ENCODE measurements at places on chromosomes 12 and 14.

GRCh38 chr12:138898-139534, 72.4 kb downstream of the IQSEC3 start:
- no peak for DNase-seq

GRCh38 chr14:99026471-99026870, 245.5 kb downstream of the BCL11B start:
- DNase-seq = no peak

GRCh38 chr14:97920201-97920600, 1123.0 kb downstream of the VRK1 start:
- no peak for DNase-seq

DNA sequence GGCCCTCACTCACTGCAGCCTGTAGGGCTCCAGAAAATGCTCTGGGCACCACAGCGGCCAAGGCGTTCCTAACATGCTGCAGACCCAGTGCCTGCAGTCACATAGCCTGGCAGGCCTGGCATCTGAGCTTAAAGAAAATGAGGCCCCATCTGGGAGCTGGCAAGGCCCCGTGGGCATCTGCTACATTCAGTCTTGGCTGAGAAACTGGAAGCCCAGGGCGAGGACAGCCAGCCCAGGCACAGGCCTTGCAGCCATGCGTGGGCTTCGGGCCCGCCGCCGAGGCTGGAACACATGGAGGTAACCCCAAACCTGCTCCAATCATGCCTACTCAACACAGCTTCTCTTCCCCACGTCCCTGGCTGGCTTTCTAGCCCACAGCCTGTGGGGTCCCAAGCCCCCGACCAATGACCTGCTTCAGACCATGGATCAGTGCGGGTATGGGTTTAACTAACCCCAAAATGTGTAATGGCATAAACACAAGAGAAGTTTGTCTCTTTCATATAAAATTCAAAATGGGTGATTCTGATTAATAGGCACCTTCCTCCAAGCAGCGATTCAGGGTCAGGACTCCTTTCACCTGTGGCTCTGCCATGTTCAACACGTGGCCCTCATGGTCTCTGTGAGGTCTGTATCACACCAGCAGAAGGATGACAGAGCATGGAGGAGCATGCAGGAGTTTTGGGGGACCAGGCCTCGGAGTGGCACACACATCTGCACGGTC, 6.4 kb downstream of the NGB start:
- no peak for DNase-seq

GRCh38 chr14:91332171-91332985, 85.2 kb downstream of the CCDC88C start:
- DNase-seq = no peak

DNA sequence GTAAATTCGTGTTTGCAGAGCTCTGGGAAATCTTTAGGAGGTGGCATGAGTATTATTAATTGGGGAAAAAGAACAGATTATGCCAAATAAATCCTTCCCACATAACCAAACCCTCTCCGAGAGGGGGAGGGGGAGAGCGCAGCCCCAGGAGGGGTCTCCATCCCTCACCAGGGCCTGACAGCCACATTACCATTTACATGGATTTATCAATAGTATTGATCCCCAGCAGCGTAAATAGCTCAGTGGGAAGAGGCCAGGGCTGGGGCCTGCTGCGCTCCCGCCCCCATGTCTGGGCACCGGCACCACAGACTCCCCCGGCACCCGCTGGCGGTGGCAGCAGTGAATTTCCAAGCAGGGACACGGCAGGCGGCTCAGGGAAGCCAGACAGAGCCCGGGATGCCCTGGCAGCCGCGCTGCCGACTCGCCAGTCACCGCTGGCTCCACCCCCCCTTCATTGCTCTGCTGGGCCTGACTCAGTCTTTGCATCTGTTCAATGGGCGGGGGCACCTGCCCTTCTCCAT, 2.4 kb downstream of the NCOR2 start:
- DNase-seq = no peak

DNA sequence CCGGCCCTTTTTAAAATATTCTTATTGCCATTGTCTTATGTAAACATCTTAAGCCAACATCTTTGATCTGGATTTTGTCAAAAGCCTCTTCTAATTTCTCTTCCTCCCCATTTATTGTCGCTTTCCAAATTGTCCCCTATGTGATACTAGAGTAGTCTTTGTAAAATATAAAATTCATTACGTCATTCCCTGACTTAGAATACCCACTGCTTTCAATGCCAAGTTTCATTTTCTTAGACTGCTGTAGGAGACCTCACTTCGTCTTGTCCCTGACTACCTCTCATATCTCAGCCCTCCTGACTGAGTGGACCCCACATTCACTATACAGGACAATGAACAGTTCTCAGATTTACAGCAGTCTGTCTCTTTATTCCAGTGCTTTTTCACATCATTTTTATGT, 633.9 kb upstream of the LMO3 start:
- no peak for DNase-seq

DNA sequence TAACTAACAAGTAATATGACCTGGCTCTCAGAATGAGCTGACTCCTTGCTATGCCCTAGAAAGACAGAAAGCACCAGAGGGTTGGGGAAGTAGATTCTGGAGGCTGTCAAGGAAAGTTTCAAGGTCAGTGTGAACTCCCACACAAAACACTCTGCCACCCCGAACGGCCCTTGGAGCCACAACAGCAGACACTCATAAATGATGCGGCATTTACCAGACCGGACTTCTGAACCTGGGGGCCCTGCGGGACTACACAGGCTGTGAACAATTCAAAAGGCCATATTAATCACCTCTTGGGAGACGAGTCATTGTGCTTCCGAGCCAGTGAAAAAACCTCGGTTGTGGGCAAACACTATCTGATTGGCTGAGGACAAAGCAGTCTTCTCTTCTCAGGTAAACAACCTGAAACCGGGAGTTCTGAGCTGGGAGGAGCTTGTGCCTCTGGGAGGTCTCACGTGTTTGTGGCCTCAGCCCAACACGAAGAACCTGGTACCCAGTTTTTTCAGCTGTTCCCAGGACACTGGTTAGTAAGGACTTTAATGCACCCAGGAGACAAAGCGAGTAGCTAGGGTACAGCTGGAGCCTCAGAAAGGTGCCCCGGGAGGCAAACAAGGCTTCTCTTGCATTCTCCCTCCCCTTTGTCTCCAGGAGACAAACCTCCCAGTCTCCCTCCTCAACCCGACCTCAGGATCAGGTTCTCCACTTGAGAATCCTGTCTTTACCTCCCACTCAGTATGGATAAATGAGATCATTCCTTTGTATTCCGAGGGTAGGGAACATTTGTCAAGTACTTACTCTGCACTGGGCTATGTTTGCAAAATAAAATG, 35.3 kb downstream of the VWF start:
- DNase-seq = peak; percentile 79

GRCh38 chr14:35435177-35435576, 30.6 kb upstream of the NFKBIA start:
- DNase-seq = no peak

DNA sequence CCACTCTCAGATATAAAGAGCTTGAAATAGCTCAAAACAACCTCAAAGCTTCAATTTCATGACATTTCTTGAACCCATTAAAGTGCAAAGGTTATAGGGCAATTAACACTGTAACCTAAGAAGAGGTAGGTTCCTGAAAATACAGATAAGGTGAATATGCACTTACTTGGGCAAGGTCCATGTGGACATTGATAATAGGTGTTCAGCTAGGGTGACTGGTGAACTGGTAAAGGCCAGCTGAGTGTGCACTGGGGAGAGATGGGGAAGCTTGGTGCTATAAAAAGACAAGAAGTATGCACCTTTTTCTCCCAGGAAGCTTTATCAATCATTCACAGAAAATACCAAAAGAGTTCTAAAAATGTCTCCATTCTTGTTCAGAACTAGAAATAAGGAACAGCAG, 418.6 kb downstream of the SLC16A7 start:
- DNase-seq = no peak

DNA sequence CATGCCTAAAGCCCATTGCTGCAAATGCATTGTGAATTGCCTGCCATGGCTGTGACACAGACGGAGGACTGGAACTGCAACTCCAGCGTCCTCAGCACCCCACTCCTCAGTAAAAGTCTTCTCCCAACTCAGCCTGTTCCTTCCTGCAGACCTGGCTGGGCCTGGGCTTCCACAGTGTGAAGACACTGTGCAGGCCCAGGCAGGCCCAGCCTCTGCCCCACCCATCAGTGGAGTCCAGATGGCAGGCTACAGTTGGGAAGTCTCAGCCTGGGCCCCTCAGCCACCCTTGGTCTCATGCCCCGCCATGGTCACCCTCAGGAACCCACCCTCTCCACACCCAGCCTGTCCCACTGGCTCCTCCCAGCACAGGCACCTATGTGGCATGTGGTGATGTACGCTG, 22.0 kb downstream of the VSX2 start:
- DNase-seq = no peak

DNA sequence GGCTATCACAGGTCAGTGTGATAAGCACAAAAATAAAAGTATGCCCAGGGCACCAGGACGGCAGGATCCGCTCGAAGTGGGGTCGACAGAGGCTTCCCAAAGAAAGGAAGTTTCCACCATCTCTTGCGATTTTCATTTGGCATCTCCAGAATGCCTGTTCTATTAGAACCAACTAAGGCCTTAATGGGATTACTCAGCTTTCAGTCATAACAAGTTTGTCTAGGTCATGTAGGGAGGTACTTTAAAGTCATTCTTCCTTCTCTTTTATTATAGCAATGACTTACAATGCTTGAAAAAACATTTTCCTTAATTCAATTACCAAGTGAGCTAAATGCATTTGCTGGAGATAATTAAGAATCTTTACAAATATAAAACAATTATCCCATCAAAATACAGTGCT, 83.6 kb upstream of the DIO3 start:
- DNase-seq = peak; percentile 15

DNA sequence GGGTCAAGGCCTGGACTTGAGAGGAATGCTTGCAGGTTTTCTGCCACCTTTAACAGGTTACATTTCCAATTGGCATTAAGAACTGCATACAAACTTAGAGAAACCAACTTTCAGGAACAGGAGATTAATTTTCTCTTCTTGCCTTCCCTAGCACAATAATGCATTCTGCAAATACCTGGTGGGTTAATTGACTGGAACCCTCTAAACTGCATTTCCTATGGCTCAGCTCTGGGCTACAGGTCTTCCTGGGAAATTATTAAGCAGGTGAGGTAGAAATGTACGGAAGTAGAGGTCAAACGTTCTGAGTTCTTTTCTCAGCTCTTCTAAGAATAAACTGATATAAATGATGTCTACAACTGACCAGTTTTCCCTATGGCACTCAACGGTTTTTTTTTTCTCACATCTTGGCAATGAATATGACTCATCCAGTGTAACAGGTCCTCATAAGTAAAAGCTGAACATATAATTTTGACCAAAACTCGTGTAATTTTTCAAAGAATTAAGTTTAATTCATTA, 144.9 kb upstream of the PELI2 start:
- no peak for DNase-seq

DNA sequence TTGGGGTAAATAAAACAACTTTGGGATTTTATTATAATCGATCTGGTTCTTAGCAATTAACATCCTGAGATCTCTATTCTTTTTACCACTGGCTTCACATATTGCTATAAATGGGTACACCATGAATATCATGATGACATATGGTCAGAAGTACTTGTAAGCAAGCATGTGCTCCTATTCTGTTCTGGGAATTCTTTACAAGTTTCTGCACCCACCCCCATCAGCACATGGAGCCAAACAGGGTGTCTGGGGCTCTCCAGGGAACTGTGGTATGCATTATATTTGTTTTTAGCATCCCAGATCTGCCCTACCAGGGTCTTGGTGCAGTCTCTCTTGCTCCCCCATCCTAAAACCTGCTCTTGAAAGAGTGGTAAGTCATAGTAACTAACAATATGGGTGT, 31.3 kb downstream of the DMAC2L start:
- no peak for DNase-seq

DNA sequence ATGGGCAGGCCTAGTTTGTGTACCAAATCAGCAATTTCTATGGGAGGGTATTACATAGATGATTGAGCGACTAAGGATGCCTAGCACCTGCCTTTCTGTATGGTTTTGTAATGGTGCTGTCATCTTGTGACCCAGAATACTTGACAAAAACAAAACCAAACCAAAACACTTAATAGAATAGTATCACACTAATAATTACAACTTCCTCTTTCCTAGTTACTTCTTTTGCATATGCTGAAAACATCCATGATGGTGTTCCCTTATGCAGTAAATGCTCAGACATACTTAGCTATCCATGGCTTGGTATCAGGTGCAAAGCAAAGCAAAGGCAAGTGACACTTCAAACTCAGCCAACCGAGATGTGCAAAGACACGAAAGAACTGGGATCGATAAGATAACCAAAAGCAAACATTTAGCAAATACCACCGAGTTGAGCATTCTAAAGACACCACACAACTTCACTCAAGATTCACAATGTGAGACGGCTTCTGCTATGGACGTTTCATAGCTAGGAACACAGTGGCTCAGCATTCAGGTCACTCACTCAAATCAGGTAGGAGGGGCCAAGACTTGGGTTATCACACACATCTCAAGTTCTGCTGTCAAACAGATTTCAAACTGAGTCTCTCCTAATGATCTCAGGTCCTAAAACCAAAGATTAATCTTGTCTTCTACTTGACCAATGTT, 24.3 kb downstream of the PPP1CC start:
- DNase-seq = peak; percentile 77

DNA sequence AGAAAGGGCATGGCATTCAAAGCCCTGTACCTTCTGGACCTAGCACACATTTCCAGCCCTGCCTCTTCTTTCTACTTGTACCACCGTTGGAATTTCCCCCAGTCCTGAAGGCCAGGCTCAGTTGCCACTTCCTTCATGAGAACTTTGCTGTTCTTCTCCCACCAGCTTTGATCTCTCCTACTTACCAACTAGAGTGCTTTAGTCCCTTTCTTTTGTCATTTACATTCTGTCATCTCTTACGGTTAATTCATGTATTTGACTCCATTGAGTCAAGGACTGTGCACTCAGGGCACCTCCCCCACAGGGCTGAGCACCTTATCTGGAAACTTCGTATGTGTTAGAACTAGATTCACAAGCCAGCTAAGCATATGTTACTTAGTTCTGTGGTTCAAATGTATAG, 26.3 kb downstream of the BICDL1 start:
- DNase-seq = no peak

DNA sequence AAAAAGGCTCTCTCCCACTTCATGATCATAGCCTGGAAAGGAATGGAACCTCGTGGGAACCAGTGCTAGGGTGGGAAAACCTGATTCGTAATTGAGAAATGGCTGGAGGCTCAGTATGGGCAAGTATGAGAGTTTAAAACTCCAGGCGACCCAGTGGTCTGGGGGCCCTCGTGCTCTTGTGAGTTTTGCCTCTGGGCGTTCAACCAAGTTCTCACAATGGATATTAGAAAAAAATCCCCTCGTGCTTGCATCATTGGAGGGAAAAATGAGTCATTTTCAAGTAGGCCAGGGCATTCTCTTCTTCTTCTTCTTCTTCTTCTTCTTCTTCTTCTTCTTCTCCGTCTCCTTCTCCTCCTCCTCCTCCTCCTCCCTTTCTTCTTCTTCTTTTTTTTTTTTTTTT, 39.0 kb downstream of the GPR68 start:
- DNase-seq = no peak

GRCh38 chr12:68610370-68611093, at the start of gene RAP1B:
Gene RAP1B, plus strand, starts transcription at chr12:68610899. Its CDS starts 37,826 bp downstream, at chr12:68648725.
- DNase-seq = peak; percentile 96

GRCh38 chr12:92403210-92404175, 257.8 kb upstream of the BTG1 start:
- no peak for DNase-seq

Data from NCI-H510A treated with DMSO at 0.1 percent for 48 hours (cell line).